GOT3 (cell line): ENCODE measurements at places on chromosomes 4 and X.

GRCh38 chr4:124028182-124028581, 631.6 kb downstream of the SPRY1 start:
- DNase-seq: no peak

DNA sequence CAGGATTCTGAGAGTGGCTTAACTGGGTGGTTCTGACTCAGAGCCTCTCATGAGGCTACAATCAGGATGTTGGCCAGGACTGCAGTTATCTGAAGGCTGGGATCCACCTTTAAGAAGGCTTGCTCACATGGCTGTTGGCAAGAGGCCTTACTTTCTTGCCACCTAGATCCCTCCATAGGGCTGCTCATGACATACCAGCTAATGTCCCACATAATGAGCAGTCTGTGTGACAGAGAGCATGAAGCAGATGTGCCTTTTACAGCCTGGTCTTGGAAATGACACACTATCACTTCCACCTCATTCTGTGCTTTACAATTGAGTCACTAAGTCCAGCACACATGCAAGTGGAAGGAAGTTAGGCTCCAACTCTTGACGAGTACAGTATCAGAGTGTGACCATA, 4.3 kb upstream of the RBM3 start:
- DNase-seq: no peak

GRCh38 chrX:781224-782204, 150.9 kb downstream of the SHOX start:
- DNase-seq: no peak

DNA sequence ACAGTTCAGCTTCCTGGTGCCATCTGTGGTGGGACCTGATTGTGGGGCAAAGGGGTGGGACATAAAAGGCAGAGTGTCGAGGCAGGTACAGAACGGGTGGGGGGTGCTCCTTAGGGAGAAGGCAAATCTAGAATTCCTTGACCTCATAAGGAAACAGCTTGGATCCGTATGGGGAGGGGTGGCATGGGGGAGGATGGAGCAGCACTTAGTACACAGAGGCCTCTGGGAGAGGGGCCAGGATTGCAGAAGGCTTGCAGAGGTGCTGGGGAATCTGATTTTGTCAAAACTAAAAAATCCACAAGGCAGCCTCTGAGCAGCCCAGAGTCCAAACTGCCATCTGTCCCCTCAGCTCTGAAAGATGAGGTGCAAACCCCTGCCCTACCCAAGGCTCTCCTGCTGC, 2.3 kb upstream of the EMD start:
- DNase-seq: no peak
